ENCODE measurements at places on chromosomes 3 and 15. TPM values are rescaled to one million over a fixed set of nuclear protein-coding genes. Genes with fewer than 3 reads are reported as not detected.

DNA sequence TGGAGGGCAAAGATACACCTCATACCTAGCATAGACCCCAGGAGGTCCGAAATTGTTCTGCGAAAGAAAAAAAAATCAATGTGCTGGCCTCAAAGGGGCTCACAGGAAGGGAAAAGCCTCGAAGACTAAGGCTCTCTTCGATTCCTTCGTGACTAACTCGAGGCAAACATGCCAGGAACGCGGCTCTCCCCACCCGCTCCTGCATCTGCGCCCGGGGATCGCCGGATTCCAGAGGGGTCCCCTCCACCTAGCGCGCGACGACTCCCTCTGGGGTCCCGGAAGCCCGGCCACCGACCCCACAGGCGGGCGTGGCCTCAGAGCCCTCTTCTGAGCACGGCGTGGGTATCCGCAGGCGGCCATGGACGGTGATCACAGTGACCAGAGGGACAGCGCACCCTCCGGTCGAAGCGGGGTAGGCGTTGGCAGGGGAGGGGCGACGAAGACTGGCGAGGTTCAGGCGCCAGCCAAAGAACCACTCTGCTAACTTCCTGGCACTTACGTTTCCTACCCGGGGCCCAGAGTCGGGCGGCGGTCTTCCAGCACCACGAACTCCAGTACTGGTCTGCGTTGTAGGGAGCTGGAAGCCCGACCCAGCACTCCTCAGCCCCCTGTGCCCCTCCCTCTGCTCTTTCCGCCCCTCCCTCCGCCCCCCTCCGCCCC is 515 bp upstream of the EIF3J start:
- H3K4me1 ChIP-seq, result peaks cover 17% of the 10 kb centered on the region
- peak overlapping the region; percentile 91 for H3K4me3 ChIP-seq
- H3K27me3 ChIP-seq, result no peaks in the 10 kb centered on the region

DNA sequence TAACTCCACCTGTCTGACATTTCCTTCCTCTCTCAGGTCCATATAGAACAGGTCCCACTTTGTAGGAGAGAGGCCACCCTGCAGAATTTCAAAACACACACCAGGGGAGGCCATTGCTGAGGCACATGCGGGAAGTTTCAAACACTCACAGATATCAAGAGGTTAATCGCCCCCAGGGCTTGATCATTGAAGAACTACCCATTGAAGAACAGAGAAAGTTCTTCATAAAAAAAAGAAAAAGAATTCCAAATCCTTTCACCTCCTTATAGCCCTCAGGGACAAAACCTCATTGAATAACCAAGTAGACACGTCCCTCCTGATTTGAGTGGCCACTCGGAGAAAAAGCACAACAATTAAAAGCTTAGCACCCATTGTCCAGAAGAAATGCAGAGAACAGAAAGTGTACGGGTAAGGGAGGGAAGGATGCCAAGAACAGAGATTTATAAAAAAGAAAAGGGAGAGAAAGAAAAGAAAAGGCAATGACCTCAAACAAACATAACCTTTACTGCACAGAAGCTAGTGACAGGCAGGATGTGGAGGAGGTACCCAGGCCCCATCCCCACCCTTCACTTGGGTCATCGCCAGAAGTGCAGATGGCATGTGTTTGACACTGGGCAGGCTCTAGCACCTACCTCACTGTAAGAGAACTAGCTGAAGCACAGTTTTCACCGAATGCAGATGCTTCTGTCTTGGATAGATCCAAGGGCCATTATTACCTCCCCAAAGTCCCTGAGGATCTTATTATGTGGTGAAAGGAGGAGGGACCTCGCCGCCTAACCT is 112.3 kb upstream of the HES1 start:
- H3K4me3 ChIP-seq, result no peak overlapping the region
- H3K36me3 ChIP-seq, result no peaks in the 10 kb centered on the region
- H3K27ac ChIP-seq, result no peak overlapping the region

Gene RPP25
- total RNA-seq, result 9.9 TPM

Gene FBXO45
- total RNA-seq, result 12.8 TPM

Gene GOLGA6L7
- not detected for total RNA-seq

Gene SPINK8
- total RNA-seq, result not detected
